ENCODE measurements at places on chromosomes 6 and 20. TPM values are rescaled to one million over a fixed set of nuclear protein-coding genes. Genes with fewer than 3 reads are reported as not detected.

PGC gene
- 0.31 TPM for total RNA-seq

SMLR1 gene
- total RNA-seq: 23.7 TPM

HEY2 gene
- total RNA-seq: 0.80 TPM

FHL5 gene
- 0.33 TPM for total RNA-seq

C2 gene
- total RNA-seq: 309 TPM

AURKA gene
- 6.8 TPM for total RNA-seq

PLN gene
- total RNA-seq: 0.25 TPM

- H3K27ac ChIP-seq: no peak overlapping the region
- H3K4me1 ChIP-seq: no peaks in the 10 kb centered on the region
- no peaks in the 10 kb centered on the region for H3K36me3 ChIP-seq
- DNase-seq: no peak
- H3K27me3 ChIP-seq: no peaks in the 10 kb centered on the region
Observed at GRCh38 chr20:47989957-47990356, 204.7 kb upstream of the SULF2 start.

- no peaks in the 10 kb centered on the region for H3K4me1 ChIP-seq
- H3K36me3 ChIP-seq: no peaks in the 10 kb centered on the region
- H3K27me3 ChIP-seq: no peaks in the 10 kb centered on the region
- H3K4me3 ChIP-seq: no peak overlapping the region
- DNase-seq: no peak
Observed at GRCh38 chr6:113635222-113635986, 221.7 kb upstream of the MARCKS start.

DNA sequence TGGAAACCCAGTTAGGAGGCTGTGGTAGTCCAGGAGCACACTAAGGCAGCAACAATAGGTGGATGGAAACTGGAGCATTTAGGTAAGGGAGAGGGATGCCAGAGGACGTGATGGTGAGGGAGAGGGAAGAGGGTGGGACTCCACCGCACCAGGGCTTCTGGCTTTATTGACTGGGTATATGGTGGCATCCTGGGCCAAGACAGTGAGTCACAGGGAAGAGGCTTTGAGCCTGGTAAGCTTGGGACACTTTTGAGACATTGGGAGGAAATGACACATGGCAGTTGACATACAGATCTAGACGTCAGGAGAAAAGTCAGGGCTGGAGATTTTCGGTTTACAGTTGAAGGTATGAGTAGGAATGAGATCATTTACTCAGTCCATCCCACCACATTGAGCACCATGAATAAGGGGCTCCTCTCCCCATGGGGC is 14.9 kb downstream of the NT5E start:
- H3K27me3 ChIP-seq: no peaks in the 10 kb centered on the region
- H3K36me3 ChIP-seq: no peaks in the 10 kb centered on the region
- H3K4me3 ChIP-seq: no peak overlapping the region
- H3K4me1 ChIP-seq: no peaks in the 10 kb centered on the region
- no peak overlapping the region for H3K27ac ChIP-seq

DNA sequence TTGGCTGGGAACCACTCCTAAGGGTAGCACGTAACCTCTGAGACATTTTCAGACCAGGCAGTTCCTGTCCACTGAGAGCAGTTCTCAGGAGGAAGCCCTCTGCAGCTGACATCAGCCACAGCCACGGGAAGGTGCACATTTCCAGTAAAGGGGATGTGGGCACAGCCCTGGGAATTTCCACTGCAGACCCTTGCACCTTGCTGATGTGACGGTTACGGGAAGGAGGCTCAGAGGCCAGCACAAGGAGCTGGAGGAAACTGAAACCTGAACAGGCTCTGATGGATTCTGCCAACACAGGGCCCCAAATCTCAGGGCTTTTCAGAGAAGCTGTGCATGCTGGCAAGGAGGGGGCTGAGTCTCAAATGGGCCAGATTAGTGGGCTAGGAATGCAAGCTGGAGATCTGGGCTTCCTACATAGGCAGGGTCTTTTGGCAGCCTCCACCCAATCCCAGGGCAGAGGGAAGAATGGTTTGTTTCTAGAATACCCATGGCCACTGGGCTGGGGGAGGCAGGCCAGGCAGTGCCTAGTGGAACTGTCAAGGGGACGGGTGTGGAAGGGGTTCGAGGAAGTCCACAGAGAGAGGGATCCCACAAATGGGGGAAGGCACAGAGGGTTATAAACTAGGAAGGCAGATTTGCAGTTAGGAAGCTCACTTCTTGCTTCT is 14.2 kb downstream of the EBF4 start:
- H3K27me3 ChIP-seq: no peaks in the 10 kb centered on the region
- no peak overlapping the region for H3K4me3 ChIP-seq
- H3K4me1 ChIP-seq: no peaks in the 10 kb centered on the region
- no peak overlapping the region for H3K27ac ChIP-seq
- no peak for DNase-seq
- H3K36me3 ChIP-seq: no peaks in the 10 kb centered on the region

- no peak overlapping the region for H3K4me3 ChIP-seq
- no peaks in the 10 kb centered on the region for H3K4me1 ChIP-seq
- H3K27ac ChIP-seq: no peak overlapping the region
- no peaks in the 10 kb centered on the region for H3K27me3 ChIP-seq
- DNase-seq: no peak
- H3K36me3 ChIP-seq: no peaks in the 10 kb centered on the region
Observed at GRCh38 chr6:136085370-136086115, 164.6 kb downstream of the MTFR2 start.

DNA sequence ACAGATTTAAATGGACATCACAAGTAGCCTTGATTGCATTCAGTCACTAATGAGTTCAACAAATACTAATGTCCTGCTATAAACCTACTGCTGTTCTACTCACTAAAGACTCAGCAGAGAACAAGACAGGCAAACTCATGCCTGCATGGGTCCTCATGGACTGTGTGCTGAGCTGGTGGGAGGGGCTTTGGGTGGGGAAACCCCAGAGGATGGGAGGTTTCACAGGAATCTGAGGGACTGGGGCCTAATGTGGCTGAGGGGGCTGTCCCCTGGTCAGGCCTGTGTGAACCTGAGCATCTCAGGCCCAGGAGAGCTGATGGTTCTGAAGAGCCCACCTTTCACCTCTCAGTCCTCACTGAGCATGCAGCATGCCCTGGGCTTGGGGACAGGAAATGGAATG is 1.4 kb downstream of the CST8 start:
- no peak overlapping the region for H3K27ac ChIP-seq
- DNase-seq: no peak
- H3K4me1 ChIP-seq: no peaks in the 10 kb centered on the region

- DNase-seq: no peak
- H3K36me3 ChIP-seq: no peaks in the 10 kb centered on the region
- H3K4me3 ChIP-seq: no peak overlapping the region
- H3K27me3 ChIP-seq: no peaks in the 10 kb centered on the region
Observed at GRCh38 chr6:151681433-151682059, 125.9 kb upstream of the ESR1 start.

DNA sequence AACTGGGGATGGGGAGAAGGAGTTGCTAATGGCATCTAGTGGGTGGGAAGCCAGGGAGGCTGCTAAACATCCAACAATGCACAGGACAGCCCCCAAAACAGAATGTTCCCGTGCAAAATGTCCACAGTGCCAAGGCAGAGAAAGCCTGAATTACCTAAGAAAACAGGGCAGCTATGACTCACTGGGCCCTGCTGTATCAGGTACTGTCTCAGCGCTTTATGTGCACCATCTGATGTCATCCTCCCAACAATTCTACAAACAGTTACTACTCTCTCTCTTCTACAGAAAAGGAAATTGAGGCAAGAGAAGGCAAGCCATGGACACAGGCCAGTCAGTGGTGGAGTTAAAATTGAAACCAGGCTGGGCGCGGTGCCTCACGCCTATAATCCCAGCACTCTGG is 3.1 kb downstream of the YTHDF1 start:
- no peak overlapping the region for H3K27ac ChIP-seq
- peaks cover 11% of the 10 kb centered on the region for H3K4me1 ChIP-seq
- H3K4me3 ChIP-seq: no peak overlapping the region
- no peak for DNase-seq
- no peaks in the 10 kb centered on the region for H3K36me3 ChIP-seq
- no peaks in the 10 kb centered on the region for H3K27me3 ChIP-seq

GRCh38 chr6:98039443-98039842 is 756.4 kb upstream of the MMS22L start:
- no peak for DNase-seq
- no peaks in the 10 kb centered on the region for H3K36me3 ChIP-seq
- H3K4me3 ChIP-seq: no peak overlapping the region
- H3K27ac ChIP-seq: no peak overlapping the region
- H3K4me1 ChIP-seq: no peaks in the 10 kb centered on the region
- H3K27me3 ChIP-seq: no peaks in the 10 kb centered on the region

- no peaks in the 10 kb centered on the region for H3K27me3 ChIP-seq
- no peaks in the 10 kb centered on the region for H3K36me3 ChIP-seq
- H3K4me1 ChIP-seq: no peaks in the 10 kb centered on the region
- no peak for DNase-seq
Observed at GRCh38 chr6:127907960-127908640, 7.2 kb upstream of the THEMIS start.

Data from right lobe of liver (tissue), 6 donors.